KG1 (cell line): ENCODE measurements at places on chromosomes 4 and X.

GRCh38 chr4:87017580-87018342, 83.0 kb downstream of the AFF1 start:
- DNase-seq = no peak

- no peak for DNase-seq
Measured at GRCh38 chrX:104419926-104420325, 146.1 kb upstream of the IL1RAPL2 start.

GRCh38 chr4:185217408-185217975, 8.1 kb downstream of the SNX25 start:
- no peak for DNase-seq

DNA sequence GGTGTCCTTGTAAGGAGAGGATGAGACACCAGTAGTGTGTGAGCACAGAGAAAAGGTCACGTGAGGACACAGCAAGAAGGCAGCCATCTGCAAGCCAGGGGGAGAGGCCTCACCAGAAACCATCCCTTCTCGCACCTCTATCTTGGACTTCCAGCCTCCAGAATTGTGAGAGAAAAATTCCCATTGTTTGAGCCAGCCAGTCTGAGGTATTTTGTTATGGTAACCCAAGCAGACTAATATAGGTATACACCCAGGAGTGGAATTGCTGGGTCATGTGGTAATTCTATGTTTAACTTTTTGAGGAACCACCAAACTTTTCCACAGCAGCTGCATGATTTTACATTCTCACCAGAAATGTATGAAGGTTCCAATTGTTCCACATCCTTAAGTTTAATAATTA, 25.6 kb downstream of the ZDHHC9 start:
- no peak for DNase-seq

DNA sequence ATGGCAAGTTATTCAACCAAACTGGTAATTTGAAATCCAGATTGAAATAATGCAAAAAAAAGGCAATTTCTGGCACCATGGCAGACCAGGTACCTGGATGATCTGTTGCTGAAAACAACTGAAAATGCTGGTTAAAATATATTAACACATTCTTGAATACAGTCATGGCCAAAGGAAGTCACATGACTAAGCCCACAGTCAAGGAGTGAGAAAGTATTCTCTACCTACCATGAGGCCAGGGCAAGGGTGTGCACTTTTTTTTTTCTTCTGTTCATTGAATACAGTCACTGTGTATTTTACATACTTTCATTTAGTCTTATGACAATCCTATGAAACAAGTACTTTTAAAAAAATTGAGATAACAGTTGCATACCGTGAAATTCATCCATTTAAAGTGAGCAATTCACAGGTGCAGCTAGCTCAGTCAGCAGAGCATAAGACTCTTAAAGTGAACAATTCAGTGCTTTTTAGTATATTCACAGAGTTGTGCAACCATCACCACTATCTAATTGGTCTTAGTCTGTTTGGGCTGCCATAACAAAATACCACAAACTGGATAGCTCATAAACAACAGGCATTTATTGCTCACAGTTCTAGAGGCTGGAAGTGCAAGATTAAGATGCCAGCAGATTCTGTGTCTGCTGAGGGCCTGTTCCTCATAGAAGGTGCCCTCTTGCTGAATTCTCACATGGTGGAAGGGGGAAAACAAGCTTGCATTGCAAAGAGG, 4.8 kb upstream of the MPP1 start:
- DNase-seq = no peak

DNA sequence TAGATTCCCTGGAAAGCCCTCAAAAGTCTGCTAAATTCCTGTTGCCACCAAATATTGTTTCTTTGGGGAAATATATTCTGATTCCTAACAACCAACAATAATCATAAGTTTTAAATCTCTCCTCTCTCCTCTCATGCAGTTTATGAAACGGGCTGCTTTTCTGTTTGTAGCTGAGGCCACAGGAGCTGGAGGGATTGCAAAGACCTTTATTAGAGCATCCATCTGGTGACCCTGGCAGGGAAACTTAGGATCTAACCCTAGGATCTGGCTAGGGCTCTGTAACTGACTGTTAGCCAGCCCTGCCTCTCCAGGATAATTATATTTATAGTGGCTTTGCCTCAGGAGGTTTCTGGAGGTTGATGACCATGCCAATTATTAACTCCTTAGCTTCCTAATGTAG, 56.9 kb downstream of the SMAD1 start:
- DNase-seq = no peak

DNA sequence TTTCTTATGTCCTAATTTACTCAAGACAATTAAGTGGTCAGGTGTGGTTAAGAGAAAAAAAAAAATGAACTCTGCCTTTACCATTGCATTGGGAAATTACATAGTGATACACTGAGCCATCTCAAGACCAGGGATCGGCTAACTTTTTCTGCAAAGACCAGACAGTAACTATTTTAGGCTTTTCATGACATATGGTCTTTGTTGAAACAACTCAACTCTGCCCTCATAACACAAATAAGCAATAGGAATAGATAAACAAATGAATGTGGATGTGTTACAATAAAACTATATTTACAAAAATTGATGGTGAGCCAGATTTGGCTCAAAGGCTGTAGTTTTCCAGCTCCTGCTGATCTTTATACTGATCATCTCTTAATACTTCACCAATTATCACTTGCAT, 632.6 kb upstream of the INTU start:
- DNase-seq = no peak

DNA sequence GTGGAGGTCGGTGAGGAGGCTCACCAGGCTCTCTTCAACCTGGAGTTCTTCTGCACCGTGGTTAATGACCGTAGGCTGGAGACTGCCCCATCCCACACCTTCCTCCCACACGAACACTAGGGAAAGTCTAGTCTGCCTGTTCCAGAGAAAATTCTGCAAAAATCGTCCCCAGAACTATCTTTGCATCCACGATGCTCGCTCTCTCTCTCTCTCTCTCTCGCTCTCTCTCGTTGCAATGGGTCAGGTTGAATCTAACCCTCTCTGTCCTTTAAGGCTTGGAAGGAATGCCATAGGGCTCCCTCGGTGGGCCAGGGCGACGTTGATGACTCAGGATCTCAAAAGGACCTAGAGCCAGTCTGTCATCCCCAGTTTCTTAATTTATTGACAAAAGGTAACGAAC, 111.4 kb downstream of the DCTD start:
- no peak for DNase-seq

GRCh38 chr4:89226665-89227574, 80.7 kb downstream of the GPRIN3 start:
- peak; percentile 64 for DNase-seq

DNA sequence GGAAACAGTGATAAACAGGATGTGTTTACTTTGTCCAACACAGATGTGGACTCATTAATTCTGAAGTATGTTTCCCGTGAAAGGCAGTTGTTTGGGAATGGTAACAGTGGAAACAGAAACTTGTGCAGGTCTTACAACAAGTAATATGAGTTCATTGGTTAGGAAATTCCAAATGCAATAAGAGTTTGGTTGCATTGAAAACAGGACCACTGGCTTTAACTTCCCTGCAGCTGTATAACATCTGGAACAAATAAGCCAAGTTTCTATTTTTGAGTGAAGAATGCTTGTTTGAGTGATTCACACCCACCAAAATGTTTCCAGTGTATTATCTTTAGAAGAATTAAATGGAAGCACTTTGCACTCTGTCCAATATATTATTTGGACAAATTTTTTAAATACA, 82.4 kb upstream of the BMP3 start:
- no peak for DNase-seq

DNA sequence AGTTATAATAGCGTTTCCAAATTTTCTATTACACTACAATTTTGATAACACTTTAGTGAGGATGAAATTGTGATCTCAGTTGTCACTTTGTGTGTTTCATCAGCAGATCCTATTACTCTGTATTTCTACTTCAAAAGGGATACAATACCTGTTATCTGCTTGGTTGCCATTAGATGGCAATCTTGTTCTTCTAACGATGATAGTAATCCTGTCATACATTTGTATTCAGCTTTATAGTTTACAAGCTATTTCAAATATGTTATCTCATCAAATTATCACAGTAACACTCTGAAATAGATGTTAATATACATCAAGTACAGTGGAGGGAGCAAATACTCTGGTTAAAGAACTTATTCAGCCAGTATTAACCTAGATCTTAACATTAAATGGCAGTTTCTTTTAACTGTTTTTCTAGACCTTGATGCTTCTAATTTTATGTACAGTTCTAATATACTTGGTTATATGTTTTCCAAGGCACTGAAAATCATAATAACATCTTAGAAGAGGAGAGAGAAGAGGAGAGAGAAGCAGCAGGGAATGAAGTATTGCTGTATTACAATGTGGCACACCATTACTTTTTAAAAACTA, 292.0 kb downstream of the CCSER1 start:
- peak; percentile 26 for DNase-seq

- DNase-seq = no peak
Measured at GRCh38 chr4:52877694-52878093, 15.6 kb downstream of the RASL11B start.

- DNase-seq = no peak
Measured at GRCh38 chr4:139503622-139504166, 49.8 kb downstream of the RAB33B start.

DNA sequence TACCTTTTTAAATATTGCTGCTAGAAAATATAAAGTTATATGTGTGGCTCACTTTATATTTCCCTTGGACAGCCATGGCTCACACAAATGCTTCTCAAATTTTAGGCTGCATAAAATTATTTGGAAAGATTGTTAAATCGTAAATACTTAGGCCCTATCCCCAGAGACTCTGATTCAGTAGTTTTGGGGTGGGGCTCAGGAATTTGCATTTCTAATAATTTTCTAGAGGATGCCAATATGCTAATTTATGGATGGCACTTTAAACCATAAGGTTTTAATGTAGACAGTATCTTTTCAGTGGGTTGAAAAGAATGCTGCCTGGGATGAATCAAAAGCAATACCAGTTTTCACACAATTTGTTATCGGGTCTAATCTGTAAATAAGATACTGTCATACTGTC, 49.7 kb downstream of the RAP1GDS1 start:
- DNase-seq = no peak

- no peak for DNase-seq
Measured at GRCh38 chrX:39484159-39485068, 613.3 kb downstream of the BCOR start.

DNA sequence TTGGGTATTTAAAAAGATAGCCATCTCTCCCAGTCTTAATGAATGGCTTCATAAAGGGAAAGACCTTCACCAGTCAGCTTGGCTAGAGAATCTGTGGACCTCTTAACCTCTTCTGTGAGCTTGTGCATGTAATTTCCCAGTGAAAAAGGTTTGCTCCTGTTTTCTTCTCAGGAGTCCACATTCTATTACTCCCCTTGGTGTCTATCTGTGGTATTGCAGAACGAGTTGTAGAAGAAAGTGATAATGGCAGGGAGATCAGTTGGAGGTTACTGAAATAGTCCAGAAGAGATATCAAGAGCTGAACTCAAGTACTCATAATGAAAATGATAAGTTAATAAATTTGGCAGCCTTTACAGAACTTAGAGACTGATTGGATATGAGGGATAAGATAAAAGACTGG, 16.5 kb upstream of the VAMP7 start:
- DNase-seq = no peak

GRCh38 chr4:137705171-137705783, 173.0 kb upstream of the PCDH18 start:
- no peak for DNase-seq

DNA sequence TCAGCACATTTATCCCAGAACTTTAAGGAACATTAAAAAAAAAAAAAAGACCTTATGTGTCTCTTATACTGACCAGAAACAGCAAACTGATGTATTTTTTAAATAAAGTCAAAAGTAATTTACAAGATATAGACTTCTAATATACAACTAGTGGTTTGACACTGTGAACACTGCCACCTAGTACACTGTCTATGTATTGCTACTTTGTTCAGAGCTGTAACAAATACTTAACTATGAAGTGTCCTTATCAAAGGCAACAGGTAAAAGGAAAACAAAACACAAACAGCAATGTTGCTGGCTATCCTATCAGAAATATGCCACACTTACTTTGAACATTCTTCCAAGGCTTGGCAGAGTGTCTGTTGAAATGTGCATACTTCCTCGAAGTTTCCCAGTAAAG, 60.4 kb downstream of the CD40LG start:
- DNase-seq = no peak

DNA sequence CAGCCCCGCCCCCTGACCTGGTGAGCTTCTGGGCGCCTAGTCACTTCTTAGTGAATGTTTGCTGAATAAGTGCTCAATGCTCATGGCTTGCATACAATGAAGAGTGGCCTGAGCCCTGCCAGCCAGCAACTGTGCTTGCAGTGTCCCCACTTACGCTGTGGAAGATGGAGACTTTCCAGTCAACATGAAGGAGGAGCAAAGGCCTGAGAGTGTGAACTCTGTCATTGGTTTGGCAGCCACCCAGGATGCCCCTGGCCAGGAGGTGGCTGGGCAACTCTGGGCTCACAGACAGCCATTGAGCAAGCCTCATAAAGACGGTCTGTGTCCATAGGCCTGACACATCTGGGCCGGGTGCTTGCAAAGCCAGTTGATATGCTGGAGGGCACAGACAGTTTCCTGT, 72.1 kb upstream of the MAMLD1 start:
- DNase-seq = no peak

- DNase-seq = no peak
Measured at GRCh38 chr4:141896687-141897086, 260.3 kb downstream of the IL15 start.

- DNase-seq = no peak
Measured at GRCh38 chr4:184653650-184654049, 4.1 kb downstream of the PRIMPOL start.

DNA sequence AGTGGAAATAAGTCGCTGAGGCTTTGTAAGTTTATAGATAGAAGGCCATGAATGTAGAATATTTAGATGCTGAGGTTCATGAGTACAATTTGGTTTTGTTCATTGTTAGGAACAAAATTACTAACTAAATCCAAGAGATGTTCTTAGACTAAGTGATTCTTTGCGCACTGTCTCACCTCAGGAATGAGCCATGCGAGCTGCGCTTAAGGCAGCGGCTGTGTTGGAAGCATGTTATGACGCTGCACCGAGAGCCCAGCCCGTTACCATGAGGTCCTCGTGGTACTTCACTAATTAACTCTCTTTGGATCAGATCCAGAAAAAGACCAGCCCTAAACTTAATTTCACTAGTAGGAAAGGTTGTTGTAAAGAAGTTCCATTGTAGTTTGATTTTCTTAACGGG, 166.2 kb downstream of the RAPGEF2 start:
- DNase-seq = no peak

DNA sequence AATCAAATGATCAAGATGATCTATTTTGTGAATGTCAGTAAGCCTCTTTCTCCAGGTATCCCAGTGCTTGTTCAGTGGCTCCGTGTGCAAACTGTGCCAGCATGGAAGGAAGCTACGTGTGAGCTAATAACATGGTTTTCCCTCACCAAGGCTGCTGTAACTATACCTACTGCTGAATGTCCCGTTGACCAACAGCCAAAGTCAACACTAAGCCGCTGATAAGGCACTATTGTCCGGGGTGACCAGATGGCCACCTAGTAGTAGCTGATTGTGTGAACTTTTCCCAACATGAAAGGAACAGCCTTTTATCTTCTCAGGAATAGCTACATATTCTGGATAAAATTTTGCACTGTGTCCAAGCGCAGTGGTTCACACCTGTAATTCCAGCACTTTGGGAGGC, 58.0 kb upstream of the ABCG2 start:
- no peak for DNase-seq

GRCh38 chr4:156583265-156583664, 388.3 kb downstream of the PDGFC start:
- no peak for DNase-seq
